ENCODE measurements at places on chromosomes 7 and 10. TPM values are rescaled to one million over a fixed set of nuclear protein-coding genes. Genes with fewer than 3 reads are reported as not detected.

- no peaks in the 10 kb centered on the region for H3K36me3 ChIP-seq
- peaks cover 5% of the 10 kb centered on the region for H3K27me3 ChIP-seq
- no peak overlapping the region for H3K27ac ChIP-seq
- H3K4me1 ChIP-seq, result peaks cover 7% of the 10 kb centered on the region
- H3K4me3 ChIP-seq, result no peak overlapping the region
Observed at GRCh38 chr10:507908-508444, 181.5 kb downstream of the DIP2C start.

DNA sequence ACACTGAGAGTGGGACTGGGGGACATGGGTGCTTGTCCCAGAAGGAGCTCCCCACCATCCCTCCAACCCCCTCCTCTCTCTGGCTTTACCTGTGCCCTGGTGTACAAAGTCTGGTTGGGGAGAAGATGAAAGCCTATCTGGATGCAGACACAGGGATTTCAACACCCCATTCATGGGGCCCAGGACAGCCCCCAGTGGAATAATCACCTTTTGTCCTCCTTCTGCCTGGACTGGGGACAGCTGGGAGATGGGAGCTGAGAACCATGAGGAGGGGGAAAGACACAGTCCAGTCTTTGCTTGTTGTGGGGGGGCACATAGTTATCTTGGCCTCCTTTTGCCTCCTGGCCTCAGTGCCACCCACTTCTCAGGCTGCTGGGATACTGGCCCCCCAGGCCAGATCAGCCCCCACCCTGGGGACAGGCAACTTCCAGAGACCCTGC, 1.4 kb downstream of the SSC4D start:
- H3K36me3 ChIP-seq, result no peaks in the 10 kb centered on the region
- no peak for DNase-seq
- no peak overlapping the region for H3K4me3 ChIP-seq
- H3K27me3 ChIP-seq, result no peaks in the 10 kb centered on the region

DNA sequence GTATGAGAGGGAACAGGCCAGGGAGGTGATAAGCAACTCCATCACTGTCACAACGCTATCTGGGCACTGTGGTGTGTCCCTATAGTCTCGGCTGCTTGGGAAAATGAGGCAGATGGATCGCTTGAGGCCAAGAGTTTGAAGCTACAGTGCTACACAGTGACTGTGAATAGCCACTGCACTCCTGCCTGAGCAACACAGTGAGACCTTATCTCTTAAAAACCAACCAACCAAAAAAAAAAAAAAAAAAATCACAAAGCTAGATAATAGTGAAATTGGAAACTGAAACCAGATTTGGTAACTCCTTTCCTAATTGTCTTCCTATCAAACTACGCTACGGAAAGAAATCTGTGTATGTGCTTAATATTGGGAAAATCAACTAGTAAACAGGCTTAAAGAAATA, 14.1 kb downstream of the MICU1 start:
- H3K27me3 ChIP-seq, result no peaks in the 10 kb centered on the region
- no peak for DNase-seq
- H3K36me3 ChIP-seq, result peaks cover 13% of the 10 kb centered on the region
- H3K4me3 ChIP-seq, result no peak overlapping the region
- no peak overlapping the region for H3K27ac ChIP-seq
- H3K4me1 ChIP-seq, result peaks cover 14% of the 10 kb centered on the region

DNA sequence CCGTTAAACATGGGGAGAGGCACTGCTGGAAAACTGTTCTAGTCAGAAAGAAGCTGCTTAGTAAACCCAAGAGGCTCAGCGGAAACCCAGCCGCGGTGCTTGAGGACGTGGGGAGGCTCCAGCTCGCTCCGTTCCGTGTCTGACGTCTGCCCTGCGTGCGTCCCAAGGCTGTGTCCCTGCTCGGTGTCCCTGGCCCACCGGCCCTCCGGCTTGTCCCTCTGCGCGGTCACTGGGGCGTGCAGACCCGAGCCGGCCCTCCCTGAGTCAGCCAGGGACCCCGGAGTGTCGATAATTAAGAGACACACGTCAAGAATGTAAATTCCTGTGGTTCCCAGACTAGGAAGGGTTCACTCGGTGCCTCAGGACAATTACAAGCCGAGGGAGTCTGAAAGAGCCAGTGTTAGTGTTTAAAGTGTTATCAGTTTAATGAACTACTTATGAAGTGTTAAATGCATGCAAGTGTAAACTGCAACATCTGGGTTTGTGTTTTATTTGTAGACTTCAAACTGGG, 98.9 kb downstream of the WDR11 start:
- H3K4me3 ChIP-seq, result no peak overlapping the region
- no peaks in the 10 kb centered on the region for H3K36me3 ChIP-seq
- peaks cover 36% of the 10 kb centered on the region for H3K27me3 ChIP-seq
- H3K27ac ChIP-seq, result no peak overlapping the region

- DNase-seq, result no peak
- no peak overlapping the region for H3K27ac ChIP-seq
- H3K36me3 ChIP-seq, result no peaks in the 10 kb centered on the region
- no peak overlapping the region for H3K4me3 ChIP-seq
- peaks cover 12% of the 10 kb centered on the region for H3K27me3 ChIP-seq
Observed at GRCh38 chr7:128431221-128431620, 21.4 kb upstream of the IMPDH1 start.

DNA sequence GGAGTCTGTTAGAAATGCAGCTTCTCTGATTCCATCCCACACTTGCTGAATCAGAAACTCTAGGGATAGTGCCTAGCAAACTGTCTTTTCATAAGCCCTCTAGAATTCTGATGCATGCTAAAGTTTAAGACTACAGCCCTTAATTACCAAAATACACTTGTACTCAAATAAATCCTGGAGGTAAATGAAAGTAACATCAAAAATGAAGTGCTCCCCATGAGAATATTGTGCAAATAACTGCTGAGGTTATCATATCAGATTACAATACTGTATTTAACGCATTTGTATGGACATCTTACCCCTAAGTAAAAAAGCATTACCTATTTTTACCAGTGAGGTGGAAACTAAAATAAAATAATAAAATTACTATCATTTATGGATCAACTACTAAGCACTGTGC, 104.7 kb downstream of the CHCHD3 start:
- no peak overlapping the region for H3K27ac ChIP-seq
- peaks cover 27% of the 10 kb centered on the region for H3K36me3 ChIP-seq
- peaks cover 7% of the 10 kb centered on the region for H3K4me1 ChIP-seq
- H3K27me3 ChIP-seq, result no peaks in the 10 kb centered on the region
- no peak for DNase-seq

- DNase-seq, result no peak
- H3K36me3 ChIP-seq, result no peaks in the 10 kb centered on the region
- H3K27ac ChIP-seq, result no peak overlapping the region
- H3K4me1 ChIP-seq, result no peaks in the 10 kb centered on the region
- peaks cover 6% of the 10 kb centered on the region for H3K27me3 ChIP-seq
- no peak overlapping the region for H3K4me3 ChIP-seq
Observed at GRCh38 chr7:115851291-115851690, 179.3 kb downstream of the TFEC start.

GRCh38 chr10:86782701-86783418, 26.4 kb downstream of the BMPR1A start:
- H3K27me3 ChIP-seq, result no peaks in the 10 kb centered on the region
- DNase-seq, result no peak
- peaks cover 20% of the 10 kb centered on the region for H3K36me3 ChIP-seq
- no peak overlapping the region for H3K27ac ChIP-seq

Gene RBP3
- total RNA-seq, result not detected

DNA sequence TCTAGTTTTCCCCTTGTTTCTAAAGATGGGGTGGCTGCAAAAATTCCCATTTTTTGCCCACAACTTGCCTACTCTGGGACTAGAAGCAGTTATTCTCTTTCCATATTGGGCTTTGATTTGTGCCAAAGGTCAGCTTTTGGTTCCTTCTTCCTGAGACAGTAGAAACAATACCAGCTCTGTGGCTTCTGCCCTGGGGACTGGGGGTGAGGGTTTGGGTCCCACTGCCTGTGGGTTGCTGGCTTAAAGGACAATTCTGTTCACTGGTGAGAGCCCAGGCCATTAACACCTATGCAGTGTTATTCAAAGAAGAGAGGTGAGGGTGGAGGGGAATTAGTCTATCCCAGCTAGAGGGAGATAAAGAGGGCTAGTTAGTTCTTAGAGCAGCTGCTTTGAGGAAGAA, 171.5 kb downstream of the CPEB3 start:
- H3K4me3 ChIP-seq, result no peak overlapping the region
- H3K27me3 ChIP-seq, result no peaks in the 10 kb centered on the region
- DNase-seq, result no peak
- H3K27ac ChIP-seq, result no peak overlapping the region

- peaks cover 7% of the 10 kb centered on the region for H3K4me1 ChIP-seq
- no peaks in the 10 kb centered on the region for H3K27me3 ChIP-seq
- H3K36me3 ChIP-seq, result peaks cover 33% of the 10 kb centered on the region
- H3K4me3 ChIP-seq, result no peak overlapping the region
- no peak overlapping the region for H3K27ac ChIP-seq
Observed at GRCh38 chr7:55387062-55387965, 22.2 kb downstream of the LANCL2 start.

GRCh38 chr10:60564475-60564874, 174.8 kb upstream of the ANK3 start:
- H3K4me1 ChIP-seq, result peaks cover 32% of the 10 kb centered on the region
- no peaks in the 10 kb centered on the region for H3K27me3 ChIP-seq
- no peak overlapping the region for H3K27ac ChIP-seq
- peaks cover 14% of the 10 kb centered on the region for H3K36me3 ChIP-seq

All from activated CD4-positive, alpha-beta memory T cell treated with anti-CD3 and anti-CD28 coated beads for 36 hours (primary cell).